ENCODE measurements at places on chromosomes 6 and 20. TPM values are rescaled to one million over a fixed set of nuclear protein-coding genes. Genes with fewer than 3 reads are reported as not detected.
A peak's percentile ranks its signal among the peaks of the same experiment; 100 is the strongest.

DNA sequence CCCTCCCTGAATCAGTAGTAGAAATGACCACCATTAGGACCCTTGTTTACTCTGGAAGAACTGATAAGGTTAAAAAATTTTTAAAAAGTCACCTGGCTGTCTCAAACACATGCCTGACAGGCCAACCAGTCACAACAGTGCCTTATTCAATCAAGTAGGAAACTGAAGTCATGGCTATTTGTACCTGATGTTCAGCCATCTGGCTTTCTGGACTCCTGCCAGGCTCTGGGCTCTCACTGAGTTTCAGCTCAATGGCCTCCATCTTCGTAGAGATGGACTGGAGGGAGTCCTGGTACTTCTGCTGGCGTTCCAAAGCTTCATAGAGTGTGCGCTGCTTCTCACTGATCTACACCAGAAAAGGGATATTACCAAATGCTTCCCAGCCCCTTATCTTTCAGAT, 343.8 kb downstream of the SYNE1 start:
- H3K4me1 ChIP-seq, result peaks cover 6% of the 10 kb centered on the region
- DNase-seq, result peak; percentile 16
- H3K36me3 ChIP-seq, result peaks cover 51% of the 10 kb centered on the region
- no peak overlapping the region for H3K27ac ChIP-seq

DNA sequence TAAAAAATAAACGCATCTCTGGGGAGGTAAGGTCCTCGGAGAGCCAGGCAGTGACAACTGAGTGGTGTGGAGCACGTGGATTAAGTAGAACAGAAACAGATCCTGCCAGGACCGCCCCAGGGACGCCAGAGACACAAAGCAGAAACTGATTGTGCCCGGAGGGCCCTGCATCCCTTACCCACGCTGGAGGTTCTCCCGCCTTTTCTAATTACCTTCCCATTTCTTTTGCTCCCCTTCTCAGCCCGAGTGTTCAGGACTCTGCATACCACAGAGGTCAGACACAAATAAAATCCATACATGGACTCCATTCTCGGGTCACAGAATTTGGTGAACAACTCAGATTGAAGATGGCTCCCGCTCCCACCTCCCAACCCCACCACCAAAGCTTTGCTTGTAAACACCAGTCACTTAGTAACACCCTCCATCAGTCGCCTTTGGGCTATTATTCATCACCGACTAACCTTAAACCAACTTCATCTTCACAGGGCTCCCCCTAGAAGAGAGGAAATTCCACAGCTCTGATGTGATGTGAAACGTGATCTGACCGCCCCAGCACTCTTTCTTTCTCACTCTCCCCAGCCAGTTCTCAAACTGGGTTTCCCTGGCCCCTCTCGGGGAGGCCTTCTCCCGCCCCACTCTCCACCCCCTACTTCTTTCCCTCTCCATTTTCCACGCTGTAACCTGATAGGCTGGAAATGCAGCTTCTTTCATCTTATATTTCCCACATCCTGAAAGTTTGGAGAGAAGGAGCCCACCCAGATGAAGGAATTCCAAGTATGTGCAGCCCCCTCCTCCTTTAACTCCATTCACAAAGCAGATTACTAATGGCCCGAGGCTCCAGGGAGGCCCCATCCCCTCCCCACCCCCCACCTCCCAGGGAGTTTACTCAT, 32.5 kb upstream of the PIM1 start:
- H3K27me3 ChIP-seq, result no peaks in the 10 kb centered on the region
- peak overlapping the region; percentile 53 for H3K4me3 ChIP-seq
- DNase-seq, result peak; percentile 58
- peak overlapping the region; percentile 80 for H3K27ac ChIP-seq

DNA sequence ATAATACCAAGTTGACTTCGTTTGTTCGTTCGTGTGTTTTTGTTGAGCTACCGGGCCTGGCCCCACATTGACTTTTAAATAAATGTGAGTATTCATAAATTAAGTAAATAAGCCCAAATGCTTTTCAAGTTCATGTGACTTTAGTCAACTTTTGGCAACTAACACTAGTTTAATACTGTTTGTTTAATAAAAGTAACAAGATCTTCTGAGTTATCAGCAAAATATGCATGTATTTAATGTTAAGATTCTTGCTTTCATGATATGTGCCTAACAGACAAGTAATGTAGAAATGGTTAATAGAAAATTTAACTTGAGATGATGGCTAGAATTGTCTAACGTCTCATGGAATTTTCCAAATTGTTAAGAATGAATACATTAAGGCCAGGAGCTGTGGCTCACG, 38.7 kb upstream of the ECI2 start:
- H3K4me1 ChIP-seq, result no peaks in the 10 kb centered on the region
- no peak overlapping the region for H3K4me3 ChIP-seq
- DNase-seq, result no peak
- no peaks in the 10 kb centered on the region for H3K36me3 ChIP-seq

DNA sequence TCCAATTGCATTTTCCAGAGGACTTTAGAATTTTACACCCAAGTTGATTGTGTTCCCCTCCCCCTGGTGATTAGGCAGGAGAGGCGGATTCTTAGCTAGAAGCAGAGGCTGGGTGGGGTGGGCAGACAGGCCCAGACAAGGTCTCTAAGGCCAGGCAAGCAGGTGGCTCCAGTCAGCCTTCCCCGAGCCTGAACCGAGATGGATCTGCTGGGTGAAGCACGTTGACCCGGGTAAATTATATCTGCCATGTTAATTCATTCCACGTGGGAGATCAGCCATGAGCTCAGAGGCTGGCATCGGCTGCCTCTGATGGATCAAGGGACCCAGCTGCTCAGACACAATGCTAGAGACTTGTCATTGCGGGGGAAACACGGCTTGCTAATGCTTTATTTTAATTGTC, 159.5 kb upstream of the MAFB start:
- H3K4me1 ChIP-seq, result no peaks in the 10 kb centered on the region
- no peaks in the 10 kb centered on the region for H3K27me3 ChIP-seq
- no peaks in the 10 kb centered on the region for H3K36me3 ChIP-seq

- H3K36me3 ChIP-seq, result no peaks in the 10 kb centered on the region
- no peak overlapping the region for H3K27ac ChIP-seq
- no peak for DNase-seq
- H3K4me3 ChIP-seq, result no peak overlapping the region
Measured at GRCh38 chr6:148396926-148397325, 54.3 kb downstream of the SASH1 start.

- H3K27ac ChIP-seq, result no peak overlapping the region
- H3K4me3 ChIP-seq, result no peak overlapping the region
- H3K4me1 ChIP-seq, result no peaks in the 10 kb centered on the region
Measured at GRCh38 chr6:105793130-105793529, 293.0 kb upstream of the PRDM1 start.

DNA sequence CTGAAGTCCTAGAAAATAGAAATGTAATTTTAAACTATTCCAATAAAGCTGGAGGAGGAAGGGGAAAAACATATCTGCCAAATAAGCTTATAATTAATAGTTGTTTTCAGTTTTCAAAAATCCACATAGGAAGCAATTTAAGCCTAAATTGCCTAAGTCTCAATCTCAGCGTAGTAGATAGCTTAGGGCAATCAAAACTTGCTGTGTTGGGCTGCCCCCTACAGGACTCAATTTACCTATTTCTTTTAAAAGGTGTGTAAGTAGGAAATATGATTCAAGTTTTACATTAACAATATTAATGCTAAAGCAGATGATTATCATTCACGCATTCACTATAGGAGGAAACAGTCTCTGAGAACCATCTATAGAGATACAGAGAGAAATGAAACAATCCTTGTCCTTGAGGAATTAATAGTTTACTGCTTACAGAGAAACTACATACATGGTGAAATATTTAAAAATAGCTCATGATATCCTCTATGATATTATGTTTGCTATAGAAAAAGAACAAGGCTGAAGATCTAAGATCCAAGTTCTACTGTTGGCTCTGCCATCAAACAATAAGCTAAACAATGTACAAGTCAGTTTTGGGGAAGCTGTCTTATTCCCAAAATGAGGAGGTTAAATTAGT, 102.1 kb downstream of the ATG5 start:
- H3K4me1 ChIP-seq, result 0 out of 2 replicates have a peak, but pooled peaks cover 4% of the 10 kb centered on the region
- DNase-seq, result peak; percentile 15
- no peaks in the 10 kb centered on the region for H3K27me3 ChIP-seq
- H3K27ac ChIP-seq, result no peak overlapping the region

- peak overlapping the region; percentile 23 for H3K4me3 ChIP-seq
- H3K27me3 ChIP-seq, result no peaks in the 10 kb centered on the region
- peaks cover 17% of the 10 kb centered on the region for H3K4me1 ChIP-seq
- no peak for DNase-seq
- H3K27ac ChIP-seq, result peak overlapping the region; percentile 58
Measured at GRCh38 chr20:46400828-46401477, 5.5 kb downstream of the ELMO2 start.

- H3K27me3 ChIP-seq, result no peaks in the 10 kb centered on the region
- no peaks in the 10 kb centered on the region for H3K4me1 ChIP-seq
- no peaks in the 10 kb centered on the region for H3K36me3 ChIP-seq
- no peak for DNase-seq
- H3K4me3 ChIP-seq, result no peak overlapping the region
Measured at GRCh38 chr6:36815962-36816735, 23.1 kb downstream of the CPNE5 start.

DNA sequence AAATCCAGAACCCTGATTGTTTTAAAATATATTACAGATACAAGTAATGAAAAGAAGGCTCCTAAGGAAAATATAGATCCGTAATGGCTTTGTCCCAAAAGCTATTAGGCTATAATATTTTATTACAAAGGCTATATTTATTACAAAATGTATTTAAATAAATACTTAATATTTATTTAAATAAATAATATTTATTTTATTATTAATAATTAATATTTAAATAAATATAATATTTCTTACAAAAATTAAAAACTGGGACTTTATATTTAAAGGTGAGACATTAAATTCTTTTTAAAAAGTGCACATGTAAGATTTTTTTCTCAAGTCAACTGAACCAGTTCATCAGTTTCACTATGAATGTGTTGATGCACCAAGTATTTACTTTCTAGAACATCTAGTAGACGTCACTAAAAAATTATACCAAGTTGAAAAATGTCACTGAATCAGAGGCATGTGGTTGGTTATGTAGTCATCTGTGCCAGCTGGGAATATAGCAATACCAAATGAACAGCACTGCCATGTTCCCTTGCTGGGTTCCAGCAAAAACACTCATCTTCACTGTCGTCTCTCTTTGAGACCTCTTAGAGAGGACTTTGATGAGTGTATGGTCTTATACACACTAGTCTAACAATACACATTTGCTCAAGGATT, 278.9 kb downstream of the ESR1 start:
- no peaks in the 10 kb centered on the region for H3K36me3 ChIP-seq
- H3K4me1 ChIP-seq, result peaks cover 5% of the 10 kb centered on the region
- H3K27ac ChIP-seq, result no peak overlapping the region
- DNase-seq, result no peak
- no peaks in the 10 kb centered on the region for H3K27me3 ChIP-seq

GRCh38 chr6:81988871-81989270, 236.4 kb upstream of the TENT5A start:
- no peaks in the 10 kb centered on the region for H3K36me3 ChIP-seq
- DNase-seq, result no peak
- H3K4me3 ChIP-seq, result no peak overlapping the region
- no peaks in the 10 kb centered on the region for H3K27me3 ChIP-seq
- H3K4me1 ChIP-seq, result no peaks in the 10 kb centered on the region

GRCh38 chr6:157322792-157323254, 496 bp downstream of the TMEM242 start:
- H3K27ac ChIP-seq, result peak overlapping the region; percentile 89
- no peaks in the 10 kb centered on the region for H3K27me3 ChIP-seq
- H3K4me3 ChIP-seq, result peak overlapping the region; percentile 89

- H3K27me3 ChIP-seq, result no peaks in the 10 kb centered on the region
- no peak for DNase-seq
- no peak overlapping the region for H3K4me3 ChIP-seq
Measured at GRCh38 chr6:158381214-158381613, 68.9 kb downstream of the TULP4 start.

DNA sequence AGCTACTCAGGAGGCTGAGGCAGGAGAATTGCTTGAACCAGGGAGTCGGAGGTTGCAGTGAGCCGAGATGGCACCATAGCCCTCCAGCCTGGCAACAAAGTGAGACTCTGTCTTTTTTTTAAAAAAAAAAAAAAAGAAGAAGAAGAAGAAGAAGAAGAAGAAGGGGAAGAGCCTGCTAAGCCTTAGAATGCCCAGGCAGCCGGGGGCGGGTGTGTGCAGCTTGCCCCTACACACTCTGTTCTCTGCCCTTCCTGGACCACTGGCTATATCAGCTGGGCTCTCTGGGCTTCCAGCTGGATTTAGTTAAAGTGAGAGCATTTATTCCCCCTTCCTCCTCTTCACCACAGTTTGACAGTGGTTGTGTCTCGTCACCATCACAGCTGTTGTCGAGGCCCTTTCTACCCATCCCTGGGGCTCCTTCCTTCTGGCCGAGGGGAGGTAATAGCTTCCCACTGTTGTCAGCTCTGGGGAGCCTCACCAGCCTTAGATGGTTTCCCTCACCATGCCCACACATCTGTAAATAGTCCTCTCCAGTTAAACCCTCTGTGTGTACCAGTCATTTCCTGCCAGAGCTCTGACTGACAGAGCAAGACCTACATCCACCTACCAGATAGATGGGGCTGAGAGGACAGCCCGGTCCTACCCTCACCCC, 77.6 kb downstream of the TRERF1 start:
- no peaks in the 10 kb centered on the region for H3K4me1 ChIP-seq
- no peak overlapping the region for H3K27ac ChIP-seq
- H3K27me3 ChIP-seq, result no peaks in the 10 kb centered on the region
- no peak overlapping the region for H3K4me3 ChIP-seq
- H3K36me3 ChIP-seq, result no peaks in the 10 kb centered on the region
- no peak for DNase-seq

- H3K4me1 ChIP-seq, result no peaks in the 10 kb centered on the region
- H3K27ac ChIP-seq, result no peak overlapping the region
- no peak overlapping the region for H3K4me3 ChIP-seq
- H3K36me3 ChIP-seq, result peaks cover 65% of the 10 kb centered on the region
- no peak for DNase-seq
Measured at GRCh38 chr6:142399739-142400138, 97.9 kb downstream of the ADGRG6 start.

DNA sequence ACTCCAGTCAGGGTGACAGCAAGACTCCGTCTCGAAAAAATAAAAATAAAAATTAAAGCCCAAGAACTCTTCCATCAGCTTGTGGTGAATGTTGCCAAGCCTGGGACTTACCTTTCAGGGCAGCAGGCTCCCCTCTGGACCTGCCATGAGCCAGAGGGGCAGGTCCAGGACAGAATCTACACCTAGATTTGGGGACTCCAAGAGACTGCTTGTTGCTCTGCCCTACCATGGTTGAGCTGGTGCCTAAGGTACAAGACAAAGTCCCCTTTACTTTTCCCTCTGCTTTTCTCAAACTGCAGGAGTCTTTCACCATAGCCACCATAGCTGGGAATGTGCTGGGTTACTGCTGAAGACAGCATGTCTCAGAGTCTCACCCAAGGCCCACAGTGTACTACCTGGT, 9.2 kb downstream of the C6orf15 start:
- no peaks in the 10 kb centered on the region for H3K4me1 ChIP-seq
- no peak overlapping the region for H3K4me3 ChIP-seq
- H3K27ac ChIP-seq, result no peak overlapping the region
- H3K27me3 ChIP-seq, result no peaks in the 10 kb centered on the region
- H3K36me3 ChIP-seq, result no peaks in the 10 kb centered on the region

- no peaks in the 10 kb centered on the region for H3K27me3 ChIP-seq
- H3K4me1 ChIP-seq, result peaks cover 13% of the 10 kb centered on the region
- no peak overlapping the region for H3K4me3 ChIP-seq
Measured at GRCh38 chr20:35660122-35660937, 4.4 kb downstream of the CPNE1 start.

Gene E2F1
- polyA plus RNA-seq, result 15.0 TPM

Gene COL12A1
- 0.03 TPM for polyA plus RNA-seq

Gene THBS2
- 166 TPM for polyA plus RNA-seq

Gene HUS1B
- polyA plus RNA-seq, result 0.30 TPM

Gene RFX6
- polyA plus RNA-seq, result not detected

Gene COL11A2
- 1.1 TPM for polyA plus RNA-seq

Gene EMILIN3
- 0.02 TPM for polyA plus RNA-seq

Gene PNPLA1
- polyA plus RNA-seq, result not detected
